Thyroid gland (tissue), 4 donors: ENCODE measurements at places on chromosomes 11 and 22. TPM values are rescaled to one million over a fixed set of nuclear protein-coding genes. Genes with fewer than 3 reads are reported as not detected.

The OLFML1 gene
- total RNA-seq = 8.2 TPM

DNA sequence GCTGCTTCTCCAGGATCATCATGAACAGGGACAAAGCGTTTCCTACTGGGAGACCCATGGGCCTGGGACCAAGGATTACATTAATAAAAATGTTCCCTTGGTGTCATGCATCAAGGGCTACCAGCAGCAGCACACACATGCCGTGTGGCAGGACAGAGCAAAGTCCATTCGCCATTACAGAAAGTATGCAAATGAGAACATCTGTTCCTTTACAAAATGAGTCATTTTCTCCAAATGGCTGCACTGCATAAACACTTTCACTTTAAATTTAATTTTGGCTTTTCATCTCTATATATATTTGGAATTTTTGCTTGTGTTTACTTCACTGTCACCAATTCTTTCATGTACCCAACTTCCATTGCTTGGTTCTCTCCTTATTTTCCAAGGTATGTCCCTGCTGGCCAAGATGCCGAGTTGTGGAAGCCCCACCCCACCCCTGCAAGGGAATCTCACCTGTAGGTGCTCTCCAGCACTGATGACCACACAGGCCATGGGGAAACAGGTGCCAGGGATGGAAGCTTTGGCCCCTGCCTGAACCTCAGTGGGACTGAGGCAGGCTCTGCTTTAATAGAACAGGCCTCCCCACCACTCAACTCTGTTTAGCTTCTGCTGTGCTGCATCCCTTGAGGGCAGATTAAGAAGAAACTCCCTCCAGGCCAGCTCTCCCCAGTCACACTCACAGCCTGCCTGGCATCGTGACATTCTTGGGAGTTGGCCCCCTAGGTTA, 15.6 kb upstream of the GNAZ start:
- DNase-seq = no peak

The MS4A4E gene
- 0.56 TPM for total RNA-seq

- no peak for DNase-seq
Observed at GRCh38 chr11:70059971-70060370, 18.1 kb upstream of the ANO1 start.

GRCh38 chr11:14969901-14970323, 2.2 kb downstream of the CALCA start:
- peak; percentile 23 for DNase-seq

GRCh38 chr22:26957897-26958296, 300.5 kb downstream of the MIAT start:
- no peak for DNase-seq

DNA sequence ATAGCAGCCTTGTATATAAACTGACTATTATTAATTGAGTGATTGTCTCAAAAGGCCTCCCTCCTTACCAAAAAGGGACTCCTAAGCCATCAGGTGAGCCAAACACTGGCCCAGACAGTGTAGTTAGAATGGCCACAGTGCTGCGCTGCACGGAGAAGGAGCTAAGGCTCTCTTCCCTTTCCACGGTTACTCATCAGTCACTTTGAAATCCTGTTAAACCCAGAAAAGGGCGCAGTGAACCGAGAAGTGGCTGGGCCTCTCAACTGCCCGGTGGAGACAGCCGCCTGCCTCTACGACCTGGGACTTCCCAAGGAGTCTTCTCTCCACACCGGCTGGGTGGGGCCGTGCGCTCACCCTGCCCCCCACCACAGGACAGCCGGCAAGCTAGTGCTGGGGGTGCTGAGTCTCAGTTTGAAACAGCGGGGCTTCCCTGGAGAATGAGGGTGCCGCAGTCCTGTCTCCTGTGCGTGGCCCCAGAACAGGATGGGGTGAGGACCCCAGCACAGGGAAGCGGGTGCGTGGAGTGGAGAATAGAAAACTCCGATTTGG, 1.3 kb downstream of the MYH9 start:
- DNase-seq = peak; percentile 89

GRCh38 chr22:17874231-17874905, 100.1 kb upstream of the BID start:
- DNase-seq = no peak

DNA sequence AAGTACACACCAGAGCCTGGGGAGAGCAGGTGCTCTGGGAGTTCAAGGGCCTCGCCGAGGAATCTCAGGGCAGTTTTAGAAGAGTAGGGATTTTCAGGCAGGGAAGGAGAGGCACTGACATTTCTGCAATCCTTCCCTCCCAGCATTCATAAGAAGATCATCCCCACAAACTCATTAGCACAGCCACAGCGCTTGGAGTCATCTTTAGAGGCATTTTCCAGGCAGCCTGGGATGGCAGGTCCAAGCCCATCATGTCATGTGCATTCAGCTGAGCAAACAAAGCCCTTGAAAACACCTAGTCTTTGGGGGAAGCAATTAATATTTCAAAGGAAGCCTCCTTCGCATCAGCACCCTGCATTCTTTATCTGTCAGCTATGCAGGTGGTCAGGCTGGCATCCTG, 43.8 kb downstream of the MAP6 start:
- DNase-seq = peak; percentile 9

- no peak for DNase-seq
Observed at GRCh38 chr11:67562963-67563704, 20.5 kb upstream of the GSTP1 start.

The KCNE3 gene
- total RNA-seq = 7.2 TPM

GRCh38 chr11:2806351-2807024, 79.1 kb downstream of the CDKN1C start:
- DNase-seq = peak; percentile 20

- DNase-seq = no peak
Observed at GRCh38 chr11:105202422-105202821, 62.9 kb upstream of the CARD18 start.

- no peak for DNase-seq
Observed at GRCh38 chr22:48444320-48445112, 1383.2 kb downstream of the BRD1 start.

The MAML2 gene
- 19.0 TPM for total RNA-seq

The OR2AG1 gene
- total RNA-seq = not detected

The DLG2 gene
- total RNA-seq = 29.4 TPM

The BANF1 gene
- 85.7 TPM for total RNA-seq

The DAGLA gene
- 1.7 TPM for total RNA-seq

The SAA1 gene
- not detected for total RNA-seq

DNA sequence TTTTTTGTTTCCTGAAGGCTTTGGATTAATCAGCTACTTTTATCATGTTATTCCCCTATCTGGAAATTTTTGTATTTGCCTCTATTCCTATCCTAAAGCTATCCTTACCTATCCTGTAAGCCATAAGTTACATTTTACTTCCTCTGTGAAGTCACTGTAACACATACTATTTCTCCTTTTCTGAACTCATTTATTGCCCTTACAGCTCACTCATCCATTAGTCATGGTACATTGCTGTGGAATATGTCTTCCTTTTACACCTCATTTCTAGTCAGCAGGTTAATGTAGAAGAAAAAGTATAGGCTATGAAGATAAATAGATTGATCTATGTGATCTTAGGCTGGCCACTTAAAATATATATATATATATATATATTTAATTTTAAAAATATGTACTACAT, 28.0 kb downstream of the SWAP70 start:
- DNase-seq = no peak

GRCh38 chr22:46239261-46240048, 10.6 kb downstream of the CDPF1 start:
- no peak for DNase-seq

DNA sequence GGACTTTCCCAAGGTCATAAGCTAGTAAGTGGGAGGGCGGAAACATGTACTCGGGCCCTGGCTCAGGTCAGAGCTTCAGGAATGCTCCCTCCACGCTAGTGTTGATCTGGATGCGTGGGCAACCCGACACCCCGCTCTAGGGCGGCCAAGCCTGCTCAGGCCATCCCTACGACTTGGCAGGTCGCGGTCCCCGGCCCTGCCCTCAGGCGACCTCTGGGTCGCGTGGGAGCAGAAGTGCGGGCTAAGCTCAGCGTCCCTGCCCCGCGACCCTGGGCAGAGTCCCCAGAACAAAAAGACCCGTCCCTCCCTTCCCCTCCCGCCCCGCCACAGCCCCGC, 781 bp upstream of the TEF start:
- peak; percentile 86 for DNase-seq

The OR2D2 gene
- total RNA-seq = not detected

DNA sequence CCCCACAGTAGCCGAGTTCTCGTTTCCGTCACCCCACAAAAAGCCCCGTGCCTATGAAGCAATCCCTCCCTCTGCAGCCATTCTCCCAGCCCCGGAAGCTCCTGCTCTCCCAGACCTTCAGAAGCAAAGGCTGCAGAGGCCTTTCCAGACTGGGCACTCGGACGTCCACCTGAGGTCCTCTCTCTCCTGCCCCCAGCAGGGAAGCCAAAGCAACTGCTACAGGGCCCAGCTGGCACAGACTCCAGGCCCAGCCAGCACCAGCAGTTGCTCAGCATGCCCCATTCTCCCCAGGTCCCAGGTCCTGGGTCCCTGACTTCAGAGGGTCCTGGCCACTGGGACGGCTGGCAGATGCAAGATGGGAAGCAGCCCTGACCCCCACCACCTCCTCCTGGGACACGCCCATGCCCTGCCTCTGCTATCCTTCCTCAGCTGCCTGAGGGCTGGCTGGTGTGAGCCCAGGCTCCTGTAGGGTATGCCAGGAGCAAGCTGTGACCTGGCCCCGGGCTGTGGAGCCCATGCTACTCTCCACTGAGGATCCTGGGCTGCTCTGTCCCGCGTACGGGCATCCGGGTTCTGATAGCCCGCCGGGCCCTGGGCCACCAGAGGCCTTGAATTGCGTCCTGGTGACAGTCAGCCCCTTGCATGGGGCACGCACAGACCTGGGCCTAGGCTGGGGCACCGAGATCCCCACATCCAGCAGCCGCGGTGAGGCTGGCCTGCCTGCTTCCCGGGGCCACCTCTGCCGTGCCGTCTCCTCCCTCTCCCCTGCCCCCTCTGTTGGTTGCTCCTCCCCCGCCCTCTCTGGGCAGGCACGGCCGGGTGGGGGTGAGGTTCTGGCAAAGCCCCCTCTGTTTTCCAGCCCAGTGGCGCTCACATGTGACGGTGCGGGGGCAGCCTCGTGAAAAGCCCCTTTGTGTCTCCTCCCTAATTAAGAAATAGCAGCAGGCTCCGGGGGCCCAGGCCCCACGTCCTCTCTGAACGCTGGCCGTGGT, 1310.3 kb downstream of the BRD1 start:
- no peak for DNase-seq

DNA sequence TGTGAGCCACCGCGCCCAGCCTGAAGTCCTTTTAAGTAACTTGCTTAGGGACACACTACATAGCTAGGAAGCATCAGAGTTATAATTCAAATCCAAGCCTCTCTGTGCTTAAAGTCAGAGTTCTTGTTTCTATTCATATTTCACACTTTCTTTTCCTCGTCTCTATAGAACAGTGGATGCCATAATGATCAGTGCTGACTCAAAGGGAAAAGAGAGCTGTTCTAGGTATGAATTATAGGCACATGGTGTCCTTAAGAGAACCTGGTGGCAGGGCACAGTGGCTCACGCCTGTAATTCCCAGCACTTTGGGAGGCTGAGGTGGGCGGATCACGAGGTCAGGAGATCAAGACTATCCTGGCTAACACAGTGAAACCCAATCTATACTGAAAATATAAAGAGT, 400.2 kb upstream of the DDI1 start:
- DNase-seq = no peak

DNA sequence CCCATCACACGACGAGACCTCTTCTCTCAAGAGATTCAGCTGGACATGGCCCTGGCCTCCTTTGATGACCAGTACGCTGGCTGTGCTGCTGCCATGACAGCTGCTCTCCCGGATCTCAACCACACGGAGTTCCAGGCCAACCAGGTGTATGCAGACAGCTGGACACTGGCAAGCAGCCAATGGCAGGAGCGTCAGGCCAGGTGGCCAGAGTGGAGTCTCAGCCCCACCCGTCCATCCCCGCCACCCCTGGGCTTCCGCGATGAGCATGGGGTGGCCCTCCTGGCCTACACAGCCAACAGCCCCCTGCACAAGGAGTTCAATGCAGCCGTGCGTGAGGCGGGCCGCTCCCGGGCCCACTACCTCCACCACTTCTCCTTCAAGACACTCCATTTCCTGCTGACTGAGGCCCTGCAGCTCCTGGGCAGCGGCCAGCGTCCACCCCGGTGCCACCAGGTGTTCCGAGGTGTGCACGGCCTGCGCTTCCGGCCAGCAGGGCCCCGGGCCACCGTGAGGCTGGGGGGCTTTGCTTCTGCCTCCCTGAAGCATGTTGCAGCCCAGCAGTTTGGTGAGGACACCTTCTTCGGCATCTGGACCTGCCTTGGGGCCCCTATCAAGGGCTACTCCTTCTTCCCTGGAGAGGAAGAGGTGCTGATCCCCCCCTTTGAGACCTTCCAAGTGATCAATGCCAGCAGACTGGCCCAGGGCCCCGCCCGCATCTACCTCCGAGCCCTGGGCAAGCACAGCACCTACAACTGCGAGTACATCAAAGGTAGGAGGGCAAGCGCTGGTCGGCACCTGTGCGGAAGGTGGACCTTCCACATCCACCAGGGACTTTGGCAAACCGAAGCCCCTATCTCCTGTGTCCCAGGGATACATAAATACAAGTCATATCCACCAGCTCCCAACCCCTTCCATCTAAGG, 11.3 kb downstream of the CHRNA10 start:
- peak; percentile 16 for DNase-seq

DNA sequence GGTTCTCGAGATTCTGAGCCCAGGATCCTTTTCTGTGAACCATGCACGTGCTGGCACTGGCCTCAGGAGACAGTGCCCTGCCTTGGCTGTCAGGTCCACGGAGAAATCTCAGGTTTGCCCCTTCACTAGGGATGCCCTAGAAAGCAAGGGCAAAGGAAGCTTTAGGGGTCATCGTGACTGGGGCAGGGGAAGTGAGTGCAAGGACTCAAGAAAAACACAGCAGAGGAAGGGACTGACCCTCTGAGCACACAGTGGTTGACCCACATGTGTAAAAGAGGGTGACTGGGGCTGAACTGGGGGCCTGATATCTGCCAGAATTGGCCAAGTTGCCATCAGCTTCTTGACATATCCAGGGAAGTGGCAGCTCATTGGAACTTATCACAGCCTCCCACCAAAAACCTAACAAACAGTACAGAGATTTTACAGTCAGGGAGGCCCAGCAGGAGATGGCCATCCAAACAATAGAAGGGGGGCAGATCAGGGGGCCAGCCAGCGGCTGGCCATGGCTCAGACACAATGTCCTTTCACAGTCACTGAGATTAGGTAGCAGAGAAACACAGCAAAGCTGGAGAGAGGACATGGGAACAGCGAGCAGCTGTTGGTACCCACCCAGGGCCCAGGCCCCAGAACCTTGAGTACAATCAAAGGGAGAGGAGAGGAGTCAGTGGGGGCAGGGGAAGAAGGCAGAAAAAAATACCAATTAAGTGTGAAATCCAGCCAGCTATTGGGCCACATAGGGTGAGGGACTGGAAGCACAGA, 4.4 kb downstream of the TMEM121B start:
- DNase-seq = no peak

The MYO7A gene
- total RNA-seq = 5.8 TPM
